ENCODE measurements at places on chromosomes 3 and 15.

- DNase-seq, result no peak
Observed at GRCh38 chr3:10162185-10162584, 2.5 kb upstream of the IRAK2 start.

- DNase-seq, result peak; percentile 79
Observed at GRCh38 chr3:148643389-148643840, 54.3 kb upstream of the AGTR1 start.

GRCh38 chr3:174639406-174639805 is 219.7 kb upstream of the NAALADL2 start:
- no peak for DNase-seq

DNA sequence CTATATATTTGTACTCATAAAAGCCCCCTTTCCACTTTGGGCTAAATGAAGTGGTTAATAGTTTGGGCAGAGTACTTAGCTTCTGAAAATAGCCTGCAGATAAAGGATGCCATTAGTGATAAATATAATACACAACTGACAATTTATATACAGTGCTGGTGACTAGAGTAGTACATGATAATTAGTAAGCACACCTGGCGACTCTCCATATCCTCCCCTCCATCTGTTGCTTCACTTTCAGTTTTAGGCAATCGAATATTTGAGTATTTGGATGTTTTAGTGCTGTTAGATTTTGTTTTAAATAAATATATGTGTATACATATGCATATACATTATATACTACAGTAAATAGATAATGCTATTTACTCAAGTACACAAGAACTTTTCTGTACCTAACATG is 35.9 kb upstream of the CHMP2B start:
- DNase-seq, result no peak

GRCh38 chr3:33063651-33064051 is 33.3 kb downstream of the GLB1 start:
- peak; percentile 74 for DNase-seq

Measured in fibroblast of skin of right quadriceps (primary cell).